ENCODE measurements at places on chromosomes 2 and 18.

DNA sequence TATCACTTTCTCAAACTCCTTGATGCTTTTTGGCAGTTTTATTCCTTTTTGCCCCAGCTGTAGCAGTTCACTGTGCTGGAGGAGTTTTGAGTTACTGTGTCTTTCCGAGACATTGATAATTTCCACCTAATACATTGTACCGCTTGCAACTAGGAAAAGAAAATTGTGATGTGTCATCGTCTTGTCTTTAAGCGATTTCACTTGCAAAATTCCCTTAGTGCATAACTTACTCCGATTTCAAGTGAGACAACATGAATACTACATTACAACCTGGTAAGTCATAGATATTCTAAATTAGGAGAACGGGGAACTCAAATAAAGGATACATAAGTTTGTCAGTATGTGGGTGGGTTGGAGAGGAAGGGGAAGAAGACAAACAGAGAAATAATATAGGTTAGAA is 340.5 kb upstream of the KYNU start:
- no peak for DNase-seq
- H3K4me3 ChIP-seq: no peak overlapping the region
- H3K4me1 ChIP-seq: no peaks in the 10 kb centered on the region
- H3K36me3 ChIP-seq: no peaks in the 10 kb centered on the region
- H3K27me3 ChIP-seq: no peaks in the 10 kb centered on the region
- H3K27ac ChIP-seq: no peak overlapping the region

DNA sequence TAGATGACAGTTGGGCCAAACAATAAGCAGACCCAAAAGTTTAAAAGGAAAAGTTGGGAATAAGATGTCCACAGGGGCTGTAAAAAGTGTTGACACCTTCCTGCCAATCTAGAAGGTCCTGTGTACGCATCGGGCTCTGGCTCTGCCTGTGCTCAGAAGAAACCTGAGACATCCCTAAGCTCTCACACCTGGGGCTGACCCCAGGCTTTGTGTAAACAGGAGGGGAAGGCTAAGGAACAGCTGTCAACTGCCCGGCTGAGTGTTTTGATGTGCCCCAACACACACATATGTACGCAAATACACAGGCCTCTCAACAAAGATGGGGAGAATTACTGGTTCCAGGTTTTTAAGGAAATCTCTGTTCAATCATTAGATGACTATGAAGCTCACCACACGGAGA is 59.5 kb downstream of the TMEM131 start:
- no peaks in the 10 kb centered on the region for H3K27me3 ChIP-seq
- H3K36me3 ChIP-seq: no peaks in the 10 kb centered on the region
- peaks cover 13% of the 10 kb centered on the region for H3K4me1 ChIP-seq

GRCh38 chr2:96540136-96540535 is 3.6 kb downstream of the ARID5A start:
- no peak overlapping the region for H3K27ac ChIP-seq
- no peaks in the 10 kb centered on the region for H3K36me3 ChIP-seq
- no peak for DNase-seq
- no peak overlapping the region for H3K4me3 ChIP-seq
- H3K4me1 ChIP-seq: peaks cover 12% of the 10 kb centered on the region
- peaks cover 36% of the 10 kb centered on the region for H3K27me3 ChIP-seq

- no peaks in the 10 kb centered on the region for H3K4me1 ChIP-seq
- no peak overlapping the region for H3K27ac ChIP-seq
- no peak overlapping the region for H3K4me3 ChIP-seq
- peaks cover 70% of the 10 kb centered on the region for H3K36me3 ChIP-seq
- H3K27me3 ChIP-seq: no peaks in the 10 kb centered on the region
- DNase-seq: no peak
Observed at GRCh38 chr2:241123816-241124536, 21.9 kb upstream of the MTERF4 start.

GRCh38 chr18:74040008-74040407 is 107.6 kb downstream of the FBXO15 start:
- DNase-seq: no peak
- no peak overlapping the region for H3K27ac ChIP-seq
- no peaks in the 10 kb centered on the region for H3K36me3 ChIP-seq
- H3K4me3 ChIP-seq: no peak overlapping the region
- no peaks in the 10 kb centered on the region for H3K27me3 ChIP-seq
- H3K4me1 ChIP-seq: no peaks in the 10 kb centered on the region

- peak; percentile 6 for DNase-seq
- no peak overlapping the region for H3K27ac ChIP-seq
- peaks cover 12% of the 10 kb centered on the region for H3K4me1 ChIP-seq
Observed at GRCh38 chr2:21821672-21822227, 698.0 kb downstream of the TDRD15 start.

GRCh38 chr2:118632921-118633320 is 214.5 kb downstream of the EN1 start:
- H3K4me3 ChIP-seq: no peak overlapping the region
- H3K27ac ChIP-seq: no peak overlapping the region
- H3K36me3 ChIP-seq: no peaks in the 10 kb centered on the region
- no peaks in the 10 kb centered on the region for H3K27me3 ChIP-seq
- DNase-seq: no peak

GRCh38 chr18:34976534-34976898 is 64.7 kb upstream of the MAPRE2 start:
- no peak for DNase-seq
- H3K27me3 ChIP-seq: peaks cover 41% of the 10 kb centered on the region
- peak overlapping the region; percentile 61 for H3K4me3 ChIP-seq
- H3K36me3 ChIP-seq: no peaks in the 10 kb centered on the region
- peaks cover 12% of the 10 kb centered on the region for H3K4me1 ChIP-seq

- no peak for DNase-seq
- H3K4me1 ChIP-seq: no peaks in the 10 kb centered on the region
- H3K36me3 ChIP-seq: no peaks in the 10 kb centered on the region
- no peak overlapping the region for H3K4me3 ChIP-seq
- H3K27me3 ChIP-seq: no peaks in the 10 kb centered on the region
Observed at GRCh38 chr18:2448565-2449151, 122.6 kb downstream of the METTL4 start.

- no peaks in the 10 kb centered on the region for H3K27me3 ChIP-seq
- H3K4me3 ChIP-seq: no peak overlapping the region
- no peaks in the 10 kb centered on the region for H3K36me3 ChIP-seq
- H3K4me1 ChIP-seq: no peaks in the 10 kb centered on the region
- no peak for DNase-seq
Observed at GRCh38 chr18:5601188-5601624, 57.4 kb upstream of the EPB41L3 start.

- no peaks in the 10 kb centered on the region for H3K36me3 ChIP-seq
- H3K4me1 ChIP-seq: peaks cover 7% of the 10 kb centered on the region
- no peak overlapping the region for H3K4me3 ChIP-seq
- no peak overlapping the region for H3K27ac ChIP-seq
- no peak for DNase-seq
Observed at GRCh38 chr2:9831670-9832069, 11.6 kb upstream of the TAF1B start.

GRCh38 chr2:221397187-221397586 is 174.9 kb downstream of the EPHA4 start:
- H3K36me3 ChIP-seq: no peaks in the 10 kb centered on the region
- no peak overlapping the region for H3K4me3 ChIP-seq
- DNase-seq: no peak
- H3K27ac ChIP-seq: no peak overlapping the region
- no peaks in the 10 kb centered on the region for H3K4me1 ChIP-seq

- DNase-seq: no peak
- no peaks in the 10 kb centered on the region for H3K27me3 ChIP-seq
- H3K27ac ChIP-seq: no peak overlapping the region
- H3K36me3 ChIP-seq: peaks cover 15% of the 10 kb centered on the region
- H3K4me1 ChIP-seq: no peaks in the 10 kb centered on the region
Observed at GRCh38 chr2:208280234-208280633, 14.2 kb downstream of the PIKFYVE start.

DNA sequence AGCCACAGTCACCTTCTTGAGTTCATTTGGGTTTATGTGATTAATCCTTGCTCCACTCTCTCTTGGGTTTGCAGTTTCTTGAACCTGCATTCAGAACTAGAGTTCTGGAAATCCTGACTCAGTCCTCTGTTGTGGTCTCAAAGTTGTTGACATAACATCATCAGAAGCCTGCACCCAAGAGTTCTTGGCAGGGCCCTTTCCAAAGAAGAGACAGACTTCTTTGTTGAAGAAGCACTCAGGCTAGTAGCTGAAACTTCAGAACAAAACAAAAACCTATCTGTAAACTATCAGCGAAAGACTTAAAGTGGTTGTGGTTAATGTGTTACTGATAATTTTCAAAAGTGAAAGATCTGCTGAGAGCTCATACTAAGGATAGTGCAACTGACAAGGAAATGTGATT is 120.8 kb downstream of the FAM168B start:
- H3K27ac ChIP-seq: no peak overlapping the region
- H3K27me3 ChIP-seq: no peaks in the 10 kb centered on the region
- no peak overlapping the region for H3K4me3 ChIP-seq
- no peaks in the 10 kb centered on the region for H3K36me3 ChIP-seq

DNA sequence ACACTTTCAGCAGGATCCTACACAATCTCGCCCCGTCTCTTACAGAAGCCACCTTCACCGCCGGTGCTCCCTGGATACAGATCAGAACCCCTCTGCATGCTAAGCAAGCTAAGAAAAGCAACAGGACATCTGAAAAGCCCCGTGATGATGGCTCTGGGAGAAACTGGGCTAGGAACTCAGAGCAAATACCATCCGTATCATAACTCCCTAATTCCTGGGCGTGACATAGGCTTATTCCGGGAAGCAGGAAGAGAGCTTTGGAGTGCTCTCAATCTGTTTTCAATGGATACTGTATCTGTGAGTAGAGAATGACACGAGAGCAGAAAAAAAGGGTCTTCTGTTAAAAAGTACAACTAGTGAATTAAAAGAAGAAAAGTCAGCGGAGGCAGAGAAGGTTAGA is 121.6 kb downstream of the SPP2 start:
- no peak overlapping the region for H3K4me3 ChIP-seq

GRCh38 chr18:51578406-51578980 is 381.0 kb upstream of the MEX3C start:
- peaks cover 8% of the 10 kb centered on the region for H3K4me1 ChIP-seq
- no peak overlapping the region for H3K4me3 ChIP-seq
- no peaks in the 10 kb centered on the region for H3K36me3 ChIP-seq
- H3K27me3 ChIP-seq: no peaks in the 10 kb centered on the region
- DNase-seq: no peak

DNA sequence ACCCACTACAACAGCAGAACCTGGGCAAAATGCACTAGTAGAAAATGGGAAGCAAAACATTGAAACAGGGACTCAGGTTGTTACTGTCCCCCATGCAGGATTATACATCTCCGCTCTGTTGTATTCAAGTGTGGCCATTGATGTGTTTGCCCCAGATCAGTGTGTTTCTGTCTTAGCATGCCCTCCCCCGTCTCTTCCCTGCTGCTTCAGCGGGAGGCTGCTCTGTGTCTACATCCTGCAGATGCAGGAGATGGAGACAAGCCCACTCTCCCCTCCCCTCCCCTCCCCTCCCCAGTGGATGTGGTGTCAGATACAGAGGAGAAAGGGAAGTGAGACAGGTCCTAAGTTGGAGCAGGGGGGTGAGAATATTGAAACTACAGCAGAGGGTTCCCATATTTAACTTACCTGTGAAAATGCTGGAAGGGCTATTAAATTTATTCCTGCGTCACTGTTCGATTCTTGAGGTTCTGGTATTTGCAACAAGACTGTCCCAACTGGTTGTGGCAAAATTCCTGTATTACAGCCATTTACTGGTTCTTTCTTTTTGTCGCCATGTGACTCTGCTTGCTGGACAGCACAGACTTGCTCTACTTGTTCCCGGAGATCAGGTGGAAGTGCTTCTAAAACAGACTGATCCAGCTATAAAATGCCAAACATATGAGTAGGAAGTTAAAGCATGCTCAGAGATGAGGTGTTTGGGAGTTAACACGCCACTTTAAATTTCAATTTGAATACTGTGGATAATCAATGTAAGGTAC is 67.0 kb downstream of the EIF5B start:
- H3K4me1 ChIP-seq: peaks cover 3% of the 10 kb centered on the region
- no peak overlapping the region for H3K4me3 ChIP-seq
- no peak overlapping the region for H3K27ac ChIP-seq
- DNase-seq: no peak
- H3K27me3 ChIP-seq: no peaks in the 10 kb centered on the region

DNA sequence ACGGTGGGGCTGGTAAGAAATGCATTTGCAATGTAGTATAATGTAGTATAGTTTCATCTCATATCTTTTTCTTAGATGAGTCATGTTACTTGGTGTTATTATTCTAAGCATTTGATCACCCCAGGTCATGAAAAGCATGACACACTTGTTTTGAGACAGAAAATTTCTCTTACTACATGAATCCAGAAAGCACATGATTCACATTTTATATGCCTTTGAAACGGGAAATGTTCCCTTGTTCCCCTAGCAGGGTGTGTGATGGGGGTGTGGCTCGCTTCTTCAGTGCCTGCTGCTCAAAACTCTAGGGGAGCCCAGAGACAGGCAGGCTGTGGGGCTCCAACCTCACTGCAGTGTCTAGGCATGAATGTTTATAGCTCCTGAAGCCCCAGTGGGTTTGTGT is 116.0 kb upstream of the RAB27B start:
- no peaks in the 10 kb centered on the region for H3K36me3 ChIP-seq
- no peak for DNase-seq
- no peak overlapping the region for H3K4me3 ChIP-seq
- H3K27ac ChIP-seq: no peak overlapping the region

DNA sequence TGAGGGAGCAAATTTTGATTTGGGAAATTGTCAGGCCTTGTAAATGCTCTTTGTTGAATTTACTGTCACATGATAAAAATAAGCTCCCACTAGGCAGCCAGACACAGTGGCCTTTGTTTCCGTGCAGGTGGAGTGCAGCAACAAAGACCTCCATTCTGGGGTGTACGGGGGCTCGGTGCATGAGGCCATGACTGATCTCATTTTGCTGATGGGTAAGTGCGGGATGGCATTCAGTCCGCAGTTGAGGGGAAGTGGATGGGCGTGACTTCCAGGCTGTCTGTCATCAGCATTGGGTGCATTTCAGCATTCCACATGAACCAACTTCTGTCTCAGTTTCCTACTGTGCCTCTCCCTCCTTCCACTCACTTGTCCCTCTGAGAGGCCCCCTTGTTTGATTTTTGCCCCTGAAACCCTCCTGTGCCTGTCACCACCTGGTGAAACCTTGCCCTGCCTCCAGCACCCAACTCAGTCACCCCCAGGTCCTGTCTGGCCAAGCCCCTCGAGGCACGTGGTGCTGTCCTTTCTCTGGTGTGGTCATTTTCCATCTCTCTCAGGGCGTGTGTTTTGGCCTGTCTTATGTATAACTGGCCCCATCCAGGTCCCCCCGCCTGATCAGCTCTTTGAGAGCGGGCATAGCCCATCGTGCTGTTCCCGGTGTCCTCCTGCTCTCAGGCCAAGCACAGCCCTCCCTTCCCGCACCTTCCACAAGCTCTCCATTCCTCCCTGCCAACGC is 16.3 kb downstream of the CNDP2 start:
- H3K4me3 ChIP-seq: no peak overlapping the region
- no peak for DNase-seq
- H3K27me3 ChIP-seq: no peaks in the 10 kb centered on the region
- H3K36me3 ChIP-seq: peaks cover 96% of the 10 kb centered on the region

- no peak for DNase-seq
- no peak overlapping the region for H3K27ac ChIP-seq
Observed at GRCh38 chr2:217279140-217279539, 419.3 kb upstream of the TNP1 start.

GRCh38 chr2:139514951-139515350 is 734.8 kb upstream of the NXPH2 start:
- H3K4me1 ChIP-seq: no peaks in the 10 kb centered on the region
- DNase-seq: no peak
- no peaks in the 10 kb centered on the region for H3K36me3 ChIP-seq
